ENCODE measurements at places on chromosomes 12 and 14. TPM values are rescaled to one million over a fixed set of nuclear protein-coding genes. Genes with fewer than 3 reads are reported as not detected.

APOLD1 gene
- polyA plus RNA-seq, result 71.1 TPM

HOXC12 gene
- polyA plus RNA-seq, result not detected

SOX5 gene
- polyA plus RNA-seq, result 0.76 TPM

MON2 gene
- 7.0 TPM for polyA plus RNA-seq

CLEC4D gene
- 0.09 TPM for polyA plus RNA-seq

Measured in adipose tissue (tissue), 3 donors.